ENCODE measurements at places on chromosomes 6 and 20.

- no peak for DNase-seq
Measured at GRCh38 chr20:22863826-22864225, 171.3 kb upstream of the SSTR4 start.

DNA sequence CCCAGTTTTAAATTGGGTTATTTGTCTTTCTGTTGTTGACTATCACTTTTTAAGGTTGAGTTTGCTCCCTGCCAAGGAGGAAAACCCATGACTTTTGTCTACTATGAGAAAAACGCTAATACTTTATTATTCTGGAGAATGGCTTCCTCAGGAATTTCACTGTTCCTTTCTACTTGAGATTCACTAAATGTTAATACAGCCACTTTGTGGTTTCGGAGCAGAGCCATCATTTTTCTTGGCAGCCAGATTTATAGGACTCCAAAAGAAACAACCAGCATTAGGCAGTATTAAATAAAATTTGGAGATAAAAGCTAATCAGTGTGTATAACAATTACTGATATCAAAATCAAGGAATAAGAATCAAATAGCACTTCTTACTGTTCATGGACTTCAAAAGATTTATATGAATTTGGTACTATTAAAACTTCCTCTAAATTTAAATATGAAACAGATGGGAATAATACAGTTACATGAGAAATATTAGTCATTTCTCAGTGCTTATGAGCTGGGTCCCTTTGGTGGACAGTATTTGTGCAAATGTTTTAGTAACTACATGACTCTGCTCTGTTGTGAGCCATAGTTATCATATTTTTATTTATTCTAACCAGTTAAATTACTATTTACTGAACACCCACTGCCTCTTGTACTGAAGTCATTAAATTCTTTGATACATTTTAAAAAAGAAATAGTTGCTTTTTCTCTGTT lies 64.1 kb upstream of the FBXO30 start:
- no peak for DNase-seq

- DNase-seq: no peak
Measured at GRCh38 chr6:143026696-143027449, 33.8 kb upstream of the AIG1 start.

DNA sequence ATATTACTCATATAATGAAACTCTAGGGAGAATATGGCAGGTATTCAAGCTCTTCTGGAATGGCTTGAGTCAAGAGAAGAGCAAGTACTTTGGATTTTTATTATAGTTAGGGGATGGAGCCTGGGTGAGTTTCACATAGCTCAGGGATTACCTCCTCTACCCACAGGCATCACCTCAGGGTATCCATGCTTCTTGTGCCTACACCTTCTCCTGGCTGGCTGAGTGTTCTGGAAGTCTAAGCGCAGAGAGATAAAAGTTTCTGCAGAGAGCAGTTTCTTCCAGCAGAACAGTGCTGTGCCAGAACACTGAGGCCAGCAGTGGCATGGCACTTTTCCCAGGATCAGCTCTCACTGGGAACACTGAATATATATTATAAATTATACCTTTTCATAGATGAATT lies 199.7 kb upstream of the KCNQ5 start:
- DNase-seq: no peak

- DNase-seq: no peak
Measured at GRCh38 chr20:17810847-17811627, 111.3 kb downstream of the BANF2 start.

DNA sequence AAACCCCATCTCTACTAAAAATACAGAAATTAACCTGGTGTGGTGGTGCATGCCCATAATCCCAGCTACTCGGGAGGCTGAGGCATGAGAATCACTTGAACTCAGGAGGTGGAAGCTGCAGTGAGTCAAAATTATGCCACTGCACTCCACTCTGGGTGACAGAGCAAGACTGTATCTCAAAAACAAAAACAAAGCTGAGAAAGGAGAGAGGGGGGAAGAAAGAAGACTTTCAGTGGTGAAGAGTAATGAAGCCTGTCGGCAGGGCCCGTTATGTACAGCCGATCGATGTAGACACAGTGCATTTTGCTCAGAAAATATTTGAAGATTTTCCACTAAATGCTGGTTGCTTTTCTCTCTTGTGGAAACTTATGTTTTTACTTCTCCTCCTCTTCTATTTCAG lies 13.8 kb downstream of the VAPB start:
- DNase-seq: no peak

GRCh38 chr20:12928358-12928754 lies 80.4 kb upstream of the SPTLC3 start:
- no peak for DNase-seq

DNA sequence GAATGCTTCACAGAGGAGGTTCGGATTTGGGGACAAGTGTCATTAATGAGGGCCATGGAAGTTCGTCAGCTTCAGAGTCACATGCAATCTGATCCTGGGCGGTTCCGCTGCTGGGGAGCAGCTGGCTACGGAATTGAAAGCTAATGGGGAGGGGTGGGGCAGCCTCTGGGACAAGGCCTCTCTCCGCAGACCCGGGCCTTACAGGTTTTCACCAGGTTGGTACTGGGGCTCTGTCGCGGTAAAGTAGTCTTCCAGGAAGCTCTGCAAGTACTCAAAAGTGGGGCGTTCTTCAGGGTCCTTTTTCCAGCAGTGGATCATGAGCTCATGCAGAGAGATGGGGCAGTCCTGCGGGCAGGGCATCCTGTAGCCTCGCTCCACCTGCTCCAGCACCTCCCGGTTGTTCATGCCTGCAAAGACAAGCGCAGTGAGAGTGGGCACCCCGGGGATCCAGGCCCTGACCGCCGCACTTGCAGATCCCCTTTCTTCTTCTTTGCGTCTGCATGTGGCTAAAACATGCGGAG lies 55.9 kb upstream of the TRAF3IP2 start:
- DNase-seq: no peak

- no peak for DNase-seq
Measured at GRCh38 chr20:24617757-24618450, 148.5 kb downstream of the SYNDIG1 start.

DNA sequence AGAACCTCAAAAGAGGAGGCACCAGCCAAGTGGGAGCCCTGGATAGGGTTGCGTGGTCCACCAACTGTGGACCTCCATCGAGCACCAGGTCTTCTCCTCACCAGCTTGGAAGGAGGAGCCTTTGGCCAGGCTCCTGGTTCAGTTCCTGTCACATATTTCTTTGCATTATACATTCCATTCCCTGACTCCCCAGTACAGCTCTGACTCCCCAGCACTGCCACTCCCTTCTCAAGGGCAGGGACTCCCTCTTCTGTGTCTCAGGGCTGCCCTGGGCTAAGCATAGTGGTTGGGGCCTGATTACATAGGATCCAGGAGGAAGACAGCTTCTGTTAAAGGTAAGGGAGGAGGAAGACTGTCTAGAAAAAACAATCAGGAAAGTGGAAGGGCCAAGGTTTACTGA lies 91.1 kb downstream of the MRPL14 start:
- DNase-seq: no peak

DNA sequence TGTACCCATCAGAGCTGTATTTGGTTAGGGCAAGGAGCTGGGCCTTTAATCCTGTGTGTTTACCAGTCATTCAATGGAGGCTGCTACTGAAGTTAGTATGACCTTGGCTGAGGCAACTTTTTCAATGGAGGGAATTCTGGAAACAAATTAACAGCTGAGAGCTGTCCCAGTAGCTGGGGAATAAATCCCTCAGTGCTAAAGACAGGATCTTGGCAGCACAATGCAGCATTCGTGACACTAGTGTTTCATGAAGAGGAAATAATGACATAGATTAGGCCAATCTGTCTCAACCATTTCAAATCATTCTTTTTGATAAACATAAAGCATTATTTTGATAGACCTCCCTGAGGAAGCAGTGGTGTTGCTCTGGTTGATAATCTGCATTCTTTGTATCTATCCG lies 42.9 kb downstream of the GRM1 start:
- no peak for DNase-seq

- DNase-seq: no peak
Measured at GRCh38 chr6:167791091-167791779, 35.5 kb upstream of the AFDN start.

DNA sequence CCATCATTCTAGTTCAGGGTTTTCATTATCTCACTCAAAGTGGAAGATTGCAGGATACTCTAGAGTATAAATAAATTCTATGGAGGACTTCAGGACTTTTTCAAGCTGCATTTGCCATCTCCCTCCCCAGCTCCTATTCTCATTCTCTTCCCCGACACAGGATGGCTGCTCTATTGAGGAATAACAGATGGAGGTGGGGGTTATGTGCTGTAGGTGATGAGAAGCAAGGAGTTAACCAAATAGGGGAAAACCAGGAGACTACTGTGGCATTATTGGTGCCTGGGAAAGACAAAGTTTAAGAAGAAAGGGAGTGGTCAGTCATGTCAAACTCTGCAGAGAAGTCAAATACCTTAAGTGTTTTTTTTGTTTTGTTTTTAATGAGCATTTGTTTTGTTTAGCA lies 109.3 kb downstream of the GRIK2 start:
- no peak for DNase-seq

DNA sequence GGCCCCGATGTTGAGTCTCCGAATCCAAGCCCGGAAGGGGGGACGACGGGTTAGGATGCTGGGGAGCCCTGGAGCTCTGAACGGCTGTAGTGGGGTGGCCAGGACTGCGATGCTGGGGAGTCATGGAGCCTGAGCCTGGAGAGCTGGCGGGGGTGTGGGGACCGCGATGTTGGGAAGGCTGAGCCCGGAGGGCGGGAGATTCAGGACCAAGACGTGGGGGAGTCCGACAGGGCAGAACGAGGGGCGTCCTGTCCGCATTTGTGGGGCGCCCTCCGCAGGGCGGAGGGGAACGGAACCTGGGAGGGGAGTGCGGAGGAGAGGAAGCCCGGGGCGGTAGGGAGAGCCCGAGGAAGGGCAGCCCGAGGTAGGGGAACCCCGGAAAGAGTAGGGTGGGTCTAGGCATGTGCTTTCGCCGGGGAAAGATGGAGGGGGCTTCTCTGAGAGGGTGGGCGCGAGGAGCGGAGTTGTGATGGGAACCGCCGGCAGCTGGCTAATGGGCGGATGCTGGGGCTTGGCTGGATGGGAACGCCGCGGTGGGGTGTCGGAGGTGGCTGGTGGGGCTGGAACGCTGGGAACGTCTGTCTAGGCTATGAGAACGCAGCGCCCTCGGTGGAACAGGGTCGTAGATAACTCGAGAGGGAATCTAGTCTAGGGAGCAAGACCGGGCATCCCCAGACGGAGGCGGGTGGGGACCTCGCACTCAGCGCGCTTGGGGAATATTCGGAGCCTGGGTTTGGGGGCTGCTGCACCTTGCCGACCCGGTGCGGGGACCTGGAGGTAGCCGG lies 684 bp downstream of the PAQR8 start:
- peak; percentile 62 for DNase-seq

- no peak for DNase-seq
Measured at GRCh38 chr6:35181933-35182612, 31.7 kb upstream of the SCUBE3 start.

DNA sequence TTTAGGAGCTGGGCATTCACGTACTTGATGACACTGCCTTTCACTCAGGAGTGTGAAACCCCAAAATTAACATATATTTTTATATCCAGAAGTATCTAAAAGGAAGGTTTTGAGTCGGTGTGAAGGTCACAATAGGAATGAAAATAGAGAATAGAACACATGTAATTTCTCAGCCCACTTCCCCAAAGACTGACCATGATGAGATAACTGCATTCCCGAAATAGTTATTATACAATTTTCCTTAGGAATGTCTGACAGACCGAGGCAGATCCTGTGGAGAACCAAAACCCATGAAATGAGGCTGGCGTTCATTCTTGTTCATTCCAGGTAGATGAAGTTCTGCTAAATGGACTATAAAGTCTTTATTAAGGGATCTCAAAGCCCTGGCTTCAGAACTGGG lies 10.3 kb downstream of the NSFL1C start:
- DNase-seq: no peak

- DNase-seq: no peak
Measured at GRCh38 chr6:44071670-44072451, 55.4 kb downstream of the MRPL14 start.
